T-helper 9 cell (primary cell): ENCODE measurements at places on chromosomes 5 and 9.

DNA sequence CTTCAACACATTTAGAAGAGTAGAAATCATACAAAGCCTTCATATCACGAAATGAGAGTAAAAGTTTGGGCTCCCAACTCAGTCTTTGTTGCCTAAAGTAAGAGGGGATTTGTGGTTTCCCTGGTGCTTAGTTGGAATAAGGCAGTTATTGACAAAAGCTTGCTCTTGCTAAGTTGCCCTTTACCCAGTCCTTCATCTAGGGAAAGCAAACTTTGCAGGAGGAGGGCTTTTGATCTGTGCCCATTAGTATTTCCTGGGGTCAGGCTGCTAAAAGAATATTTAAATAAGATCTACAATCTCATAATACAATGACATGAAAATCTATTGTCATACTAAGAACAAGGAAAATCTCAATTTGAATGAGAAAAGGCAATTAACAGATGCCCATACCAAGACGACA is 84.1 kb upstream of the ACO1 start:
- DNase-seq, result no peak

DNA sequence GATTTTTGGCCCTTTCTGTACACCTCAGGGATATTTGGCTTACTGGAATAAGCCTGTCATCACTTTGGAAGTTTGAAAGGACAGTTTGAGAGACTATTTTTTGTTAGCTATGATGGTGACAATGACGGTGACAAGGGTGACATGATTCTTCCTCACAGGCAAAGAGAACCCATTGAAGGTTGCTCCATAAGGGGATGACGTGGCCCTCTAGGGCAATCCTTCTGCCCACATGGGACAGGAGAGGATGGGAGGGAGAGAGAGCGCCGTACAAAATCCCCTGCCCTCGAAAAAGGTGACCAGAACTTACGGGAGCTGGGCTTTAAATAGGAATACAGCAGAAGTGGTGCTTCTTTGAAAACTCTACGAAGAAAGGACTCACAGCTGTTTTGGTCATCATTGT is 22.6 kb downstream of the HRH2 start:
- no peak for DNase-seq

DNA sequence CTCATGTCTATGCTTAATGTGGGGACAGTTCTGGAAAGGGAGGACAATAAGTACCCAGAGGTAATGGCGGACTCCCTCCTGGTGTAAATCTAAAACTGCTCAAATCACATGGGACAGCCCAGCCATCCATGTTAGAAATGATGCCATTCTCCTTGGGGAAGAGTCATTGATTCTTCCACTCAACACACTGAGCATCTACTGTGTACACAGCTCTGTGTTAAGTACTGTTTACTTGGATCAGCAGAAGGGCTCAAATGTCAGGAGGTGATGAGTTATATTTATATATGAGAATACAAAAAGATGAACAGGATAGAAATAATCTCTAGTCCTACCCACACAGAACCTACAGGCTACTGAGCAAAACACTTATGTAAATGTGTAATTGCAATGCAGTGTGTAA is 31.8 kb upstream of the NANS start:
- DNase-seq, result no peak

- DNase-seq, result no peak
Measured at GRCh38 chr5:7415123-7415522, 19.2 kb downstream of the ADCY2 start.

DNA sequence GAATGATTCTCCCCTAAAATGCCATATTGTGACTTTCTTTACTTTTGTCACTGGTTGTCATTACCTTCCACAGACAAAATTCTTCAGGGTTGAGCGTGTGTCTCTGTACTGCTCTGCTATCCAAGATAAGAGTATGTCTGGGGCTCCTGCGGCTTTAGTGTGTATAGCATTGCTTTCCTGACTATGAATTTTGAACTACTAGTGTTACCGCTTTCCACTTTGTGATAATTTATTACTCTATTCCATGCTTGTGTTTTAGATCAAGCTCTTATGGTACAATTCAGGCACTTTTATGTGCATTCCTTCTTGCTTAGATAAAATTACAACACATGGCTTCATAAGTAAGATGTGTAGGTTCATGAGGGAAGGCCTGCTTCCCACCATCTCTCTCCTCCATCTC is 51.5 kb upstream of the MEF2C start:
- DNase-seq, result no peak

- no peak for DNase-seq
Measured at GRCh38 chr9:91179237-91180138, 182.2 kb downstream of the AUH start.

DNA sequence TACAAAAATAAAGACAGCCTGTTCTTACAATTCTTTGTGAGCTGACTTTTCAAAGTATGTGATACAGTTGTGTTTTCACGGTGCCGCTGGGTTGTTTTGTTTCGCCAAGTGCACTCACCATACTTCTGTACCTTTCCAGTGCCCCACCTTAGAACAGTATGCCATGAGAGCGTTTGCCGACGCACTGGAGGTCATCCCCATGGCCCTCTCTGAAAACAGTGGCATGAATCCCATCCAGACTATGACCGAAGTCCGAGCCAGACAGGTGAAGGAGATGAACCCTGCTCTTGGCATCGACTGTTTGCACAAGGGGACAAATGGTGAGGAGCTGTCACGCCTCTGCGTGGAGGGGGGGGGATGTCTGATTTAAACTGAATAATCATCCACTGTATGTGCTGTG is 12.9 kb downstream of the CCT5 start:
- no peak for DNase-seq

DNA sequence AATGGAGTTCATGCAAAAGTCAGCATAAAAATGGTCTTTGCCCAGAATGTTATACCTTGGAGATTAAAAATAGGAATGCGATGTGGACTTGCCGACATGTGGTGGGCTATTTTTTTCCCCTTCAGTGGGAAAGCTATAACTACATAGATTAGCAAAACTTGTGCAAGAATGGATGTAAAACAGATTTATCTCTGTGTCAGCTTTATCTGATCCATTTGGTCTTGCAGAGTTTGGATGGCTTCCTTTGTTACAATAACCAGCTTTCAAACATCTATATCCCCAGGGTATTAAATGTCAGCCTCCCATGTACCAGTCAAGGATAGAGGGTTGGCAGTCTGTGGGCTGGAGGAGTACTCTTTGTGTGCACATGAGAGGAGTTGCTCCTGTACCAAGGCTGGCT is 284.9 kb downstream of the TMEM38B start:
- no peak for DNase-seq

- DNase-seq, result peak; percentile 76
Measured at GRCh38 chr9:137114613-137115393, at the start of gene DPP7. Gene DPP7 (minus strand): TSS chr9:137114733. CDS start chr9:137114713, 20 bp downstream.

- no peak for DNase-seq
Measured at GRCh38 chr5:75262271-75262670, 25.6 kb upstream of the ANKRD31 start.

DNA sequence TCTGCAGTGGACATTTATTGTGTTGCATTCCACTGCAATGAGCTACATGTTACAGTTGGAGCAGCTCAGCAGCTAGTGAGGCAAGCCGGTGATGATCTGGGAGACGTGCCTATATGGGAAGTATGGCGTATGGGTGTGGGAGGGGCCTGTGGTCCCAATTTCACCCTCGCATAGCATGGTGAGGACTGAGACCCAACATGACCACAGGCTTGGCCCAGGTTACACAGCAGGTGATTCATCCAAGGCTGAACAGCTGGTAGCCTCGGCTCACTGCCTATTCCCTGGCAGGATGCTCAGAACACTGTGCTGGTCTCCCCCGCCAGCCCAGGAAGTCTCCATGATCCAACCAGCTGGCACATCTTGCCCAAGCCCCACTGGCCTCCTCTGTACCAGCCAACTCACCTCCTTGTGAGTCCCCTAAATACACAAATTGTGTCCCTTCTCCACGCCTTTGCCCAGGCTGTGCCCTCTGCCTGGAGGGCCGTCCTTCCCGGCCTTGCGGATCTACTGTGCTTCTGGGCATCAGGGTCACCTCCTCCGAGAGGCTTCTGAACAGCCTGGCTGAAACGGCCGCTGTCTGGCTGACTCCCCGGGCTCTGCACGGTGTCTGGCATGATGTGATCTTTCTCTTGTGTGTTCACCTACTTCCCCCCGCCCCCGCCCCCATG is 81.4 kb downstream of the NSUN2 start:
- DNase-seq, result no peak

- no peak for DNase-seq
Measured at GRCh38 chr5:105506692-105507277, 1944.2 kb upstream of the NUDT12 start.

DNA sequence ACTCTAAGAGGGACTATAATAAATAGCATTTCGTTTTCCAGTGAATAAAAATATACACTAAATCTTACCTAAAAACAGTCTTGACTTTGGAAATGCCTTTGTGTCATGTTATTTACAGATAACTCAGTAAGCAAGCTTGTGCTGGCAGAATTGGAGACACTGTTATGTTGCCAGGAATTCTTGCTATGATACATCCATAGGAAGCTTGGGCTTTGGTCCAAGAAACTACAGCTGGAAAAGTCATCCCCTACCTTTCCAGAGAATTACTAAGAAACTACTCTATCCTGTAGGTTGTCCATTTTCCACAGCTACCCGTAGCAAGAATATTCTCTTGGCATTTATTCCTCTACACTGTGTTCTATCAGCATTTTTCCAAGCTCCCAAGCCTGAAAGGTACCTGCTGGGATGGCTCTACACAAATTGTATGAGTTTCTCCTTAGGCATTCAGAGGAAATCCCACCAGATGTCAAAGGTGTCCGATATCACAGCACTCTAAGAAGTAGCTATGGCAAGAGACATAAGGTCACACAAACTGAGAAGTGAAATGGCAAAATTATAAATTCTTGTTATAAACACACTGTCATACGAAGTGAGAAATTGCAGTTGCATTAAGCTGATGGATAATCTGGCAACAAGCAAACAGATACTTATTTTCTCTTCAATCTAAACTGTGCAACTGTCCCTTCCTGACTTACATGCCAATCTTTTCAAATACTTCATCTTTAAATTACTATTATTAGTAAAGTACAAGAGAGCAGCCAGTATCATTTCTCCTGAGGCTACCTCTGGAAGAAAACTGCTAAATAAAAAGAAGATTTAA is 68.5 kb downstream of the MCTP1 start:
- DNase-seq, result no peak

DNA sequence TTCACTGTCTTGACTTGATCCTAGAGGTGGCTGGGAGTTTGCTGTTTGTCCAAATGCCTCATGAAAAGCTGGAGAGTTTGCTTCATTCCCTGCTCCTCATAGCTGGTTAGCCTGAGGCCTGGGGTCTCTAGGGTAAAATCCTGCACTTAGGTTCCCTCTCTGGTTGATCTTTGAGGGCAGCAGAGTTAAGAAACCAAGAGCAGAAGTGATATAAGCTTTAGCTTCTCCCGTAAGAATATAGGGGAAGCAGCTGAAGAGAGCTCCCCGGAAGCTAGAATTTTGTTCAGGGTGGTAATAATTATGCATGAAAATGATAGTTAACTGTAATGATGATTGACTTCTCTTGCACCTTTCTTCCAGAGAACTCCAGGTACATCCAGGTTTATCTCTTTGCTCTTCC is 1.4 kb downstream of the FAM53C start:
- DNase-seq, result no peak

GRCh38 chr9:76374783-76375559 is 19.3 kb downstream of the RFK start:
- DNase-seq, result no peak

DNA sequence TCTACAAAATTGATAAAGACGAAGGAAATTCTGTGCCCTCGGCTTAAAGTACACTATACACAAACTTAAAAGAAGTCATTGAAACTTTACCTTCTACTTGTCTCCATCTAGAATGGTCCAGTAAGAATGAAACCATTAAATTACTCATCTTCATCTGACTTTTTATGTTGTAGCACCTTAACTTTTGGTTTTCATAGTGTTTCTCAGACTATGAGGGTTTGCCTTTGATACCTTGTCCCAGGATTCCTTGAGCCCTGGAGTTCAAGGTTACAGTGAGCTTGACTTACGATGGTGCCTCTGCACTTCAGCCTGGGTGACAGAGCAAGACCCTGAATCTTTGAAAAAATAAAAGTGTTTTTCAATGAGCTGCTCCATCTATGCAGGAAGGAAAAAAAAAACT is 132.2 kb downstream of the CDC42SE2 start:
- no peak for DNase-seq

DNA sequence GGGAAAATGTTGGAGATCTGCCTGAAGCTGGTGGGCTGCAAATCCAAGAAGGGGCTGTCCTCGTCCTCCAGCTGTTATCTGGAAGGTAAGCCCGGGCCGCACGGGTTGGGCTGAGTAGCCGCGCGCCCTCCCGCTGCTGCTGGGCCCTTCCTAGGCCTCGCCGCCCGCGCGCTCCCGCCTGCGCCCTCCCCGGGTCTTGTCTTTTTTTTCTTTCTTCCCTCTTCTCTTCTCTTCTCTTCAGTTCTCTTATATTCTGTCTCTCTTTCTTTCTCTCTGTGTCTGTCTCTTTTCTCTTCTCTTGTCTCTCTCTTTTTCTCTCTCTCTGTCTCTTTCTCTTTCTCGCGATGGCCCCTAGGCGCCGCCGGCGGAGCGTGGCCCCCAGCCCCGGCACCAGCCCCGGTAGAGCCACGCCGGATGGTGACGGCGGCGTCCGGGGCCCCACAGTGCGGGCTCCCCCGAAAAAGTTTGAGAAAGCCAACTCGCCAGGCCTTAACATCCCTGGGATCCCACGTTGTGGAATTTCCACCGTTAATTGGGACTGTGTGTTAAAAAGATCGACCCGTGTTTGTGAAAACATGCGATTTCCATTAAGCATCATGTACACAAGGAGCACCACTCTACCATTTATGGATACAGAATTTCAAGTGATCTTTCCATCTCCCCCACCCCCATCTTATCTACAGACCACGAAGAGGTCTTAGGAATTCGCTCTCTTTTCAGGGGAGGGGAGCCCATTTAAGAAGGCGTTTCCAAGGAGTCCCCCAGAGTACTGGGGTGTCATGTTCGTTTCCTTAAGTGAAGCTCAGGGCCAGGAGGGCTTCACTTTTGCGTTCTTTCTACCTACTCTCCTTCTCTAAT is 616 bp downstream of the ABL1 start:
- peak; percentile 8 for DNase-seq

GRCh38 chr9:133788819-133789717 is 50.9 kb upstream of the SARDH start:
- no peak for DNase-seq

- DNase-seq, result no peak
Measured at GRCh38 chr9:127177665-127178265, 55.3 kb upstream of the ANGPTL2 start.
